Hematopoietic multipotent progenitor cell treated with erythropoietin and hydrocortisone succinate and interleukin-3 and kit ligand, for 6 days (in vitro differentiated cells): ENCODE measurements at places on chromosomes 2 and 18.
A peak's percentile ranks its signal among the peaks of the same experiment; 100 is the strongest.

GRCh38 chr2:206981086-206981674 is 41.9 kb downstream of the CPO start:
- DNase-seq: no peak

DNA sequence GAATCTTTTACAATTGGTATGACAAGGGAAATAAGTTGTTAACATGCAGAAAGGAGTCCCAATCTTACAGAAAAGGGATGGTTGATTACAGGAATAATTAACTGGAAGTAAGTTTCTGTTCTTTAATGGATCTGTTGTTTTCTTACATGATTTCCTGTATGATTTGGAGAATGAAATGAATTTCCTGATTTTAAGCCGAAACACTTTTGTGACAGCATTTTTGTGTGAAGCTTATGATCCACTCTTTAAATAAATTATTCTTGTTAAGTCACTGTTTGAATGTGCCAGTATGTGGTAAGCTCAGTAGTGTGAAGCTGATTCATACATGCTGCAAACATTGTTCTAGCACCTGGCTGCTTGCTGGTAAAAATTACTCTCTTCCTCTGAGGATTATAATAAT is 516.2 kb downstream of the DCDC2C start:
- DNase-seq: no peak

DNA sequence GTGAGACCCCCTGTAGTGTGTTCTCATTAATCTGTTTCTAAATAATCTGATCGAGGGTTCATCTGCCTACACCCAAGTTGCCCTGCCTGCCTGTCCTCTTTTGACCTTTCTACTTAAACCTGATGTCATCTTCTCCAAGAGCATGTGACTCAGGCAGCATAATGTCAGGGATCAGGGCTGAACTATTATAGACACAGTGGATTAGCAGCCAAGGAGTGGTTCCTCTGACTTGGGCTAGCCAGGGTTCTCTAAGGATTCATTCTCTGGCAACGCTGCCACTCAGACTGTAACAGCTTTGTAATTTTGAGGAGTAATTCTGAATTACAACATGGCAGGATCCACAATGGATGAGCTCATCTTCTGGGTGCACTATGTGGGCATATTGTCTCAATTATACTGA is 124.0 kb downstream of the MDH1 start:
- no peak for DNase-seq

DNA sequence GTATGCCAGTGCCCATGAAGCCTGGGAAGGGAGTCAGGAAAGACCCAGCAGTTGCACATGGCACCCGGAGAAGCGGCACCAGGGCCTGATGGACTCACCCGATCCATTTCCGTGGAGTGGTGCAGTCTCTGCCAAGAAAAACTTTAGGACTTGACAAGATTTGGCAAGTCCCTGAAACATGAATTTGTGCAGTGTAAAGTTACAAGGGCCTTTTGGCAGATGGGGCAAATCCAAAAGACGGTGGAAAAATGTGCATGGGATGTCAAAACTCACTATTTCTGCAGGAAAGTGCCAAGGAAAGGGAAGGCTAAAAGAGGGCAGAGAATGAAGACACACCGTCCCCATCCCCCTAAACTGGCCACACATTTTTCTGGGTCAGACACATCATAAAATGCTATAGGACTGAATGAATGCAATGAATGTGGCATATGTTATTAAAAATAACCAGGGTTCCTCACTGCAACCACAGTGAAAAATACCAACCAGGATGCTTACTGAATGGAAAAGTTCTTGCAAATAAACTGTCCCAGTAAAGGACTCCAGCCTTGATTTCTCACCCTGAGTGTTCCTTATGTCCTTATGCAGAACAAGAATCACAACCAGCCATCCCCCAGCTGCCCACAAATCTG is 173.5 kb upstream of the SIX2 start:
- no peak for DNase-seq

- DNase-seq: no peak
Measured at GRCh38 chr18:74857901-74858300, 260.2 kb downstream of the ZNF407 start.

GRCh38 chr2:200625282-200625681 is 39.5 kb downstream of the AOX1 start:
- no peak for DNase-seq

GRCh38 chr2:40164736-40165508 is 287.0 kb downstream of the SLC8A1 start:
- DNase-seq: no peak

GRCh38 chr2:115757286-115757685 is 1314.8 kb downstream of the DPP10 start:
- no peak for DNase-seq

DNA sequence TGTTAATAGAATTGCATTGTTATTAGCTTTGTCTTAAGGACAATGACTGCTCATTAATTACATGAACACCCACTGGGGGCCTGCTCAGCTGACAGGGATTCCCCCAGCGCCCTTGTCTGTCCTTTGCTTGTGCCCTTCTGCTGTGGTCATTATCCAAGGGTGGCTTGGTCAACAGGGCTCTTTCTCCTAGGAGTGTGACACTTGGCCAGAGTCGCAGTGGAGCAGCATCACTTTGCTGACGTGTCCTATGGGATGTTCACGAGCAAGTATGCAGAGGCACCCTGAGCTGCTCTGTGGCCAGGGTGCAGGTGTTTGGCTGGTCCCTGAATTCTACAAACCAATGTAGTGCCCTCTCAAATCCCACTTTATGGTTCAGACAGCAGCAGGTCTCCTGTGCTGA is 46.0 kb downstream of the PTGR3 start:
- DNase-seq: no peak

DNA sequence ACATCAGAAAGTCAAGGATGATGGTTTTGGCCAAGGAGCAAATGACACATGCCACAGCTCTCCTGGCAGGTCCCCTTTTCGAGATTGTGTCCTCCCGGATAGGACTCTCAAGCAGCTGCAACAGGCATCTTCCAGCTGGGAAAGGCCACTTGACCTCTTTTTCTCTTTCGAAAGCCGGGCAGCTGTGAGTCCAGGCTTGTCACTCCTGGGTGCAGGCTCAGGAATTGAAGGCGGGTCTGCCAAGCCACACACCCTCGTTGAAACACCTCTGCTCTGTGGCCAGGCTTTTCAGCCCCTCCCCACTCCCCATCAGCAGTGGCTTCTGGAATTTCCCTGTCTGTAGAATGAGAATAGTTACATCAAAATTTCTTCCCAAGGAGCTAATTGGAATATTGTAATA is 98.0 kb downstream of the CCDC138 start:
- DNase-seq: no peak

DNA sequence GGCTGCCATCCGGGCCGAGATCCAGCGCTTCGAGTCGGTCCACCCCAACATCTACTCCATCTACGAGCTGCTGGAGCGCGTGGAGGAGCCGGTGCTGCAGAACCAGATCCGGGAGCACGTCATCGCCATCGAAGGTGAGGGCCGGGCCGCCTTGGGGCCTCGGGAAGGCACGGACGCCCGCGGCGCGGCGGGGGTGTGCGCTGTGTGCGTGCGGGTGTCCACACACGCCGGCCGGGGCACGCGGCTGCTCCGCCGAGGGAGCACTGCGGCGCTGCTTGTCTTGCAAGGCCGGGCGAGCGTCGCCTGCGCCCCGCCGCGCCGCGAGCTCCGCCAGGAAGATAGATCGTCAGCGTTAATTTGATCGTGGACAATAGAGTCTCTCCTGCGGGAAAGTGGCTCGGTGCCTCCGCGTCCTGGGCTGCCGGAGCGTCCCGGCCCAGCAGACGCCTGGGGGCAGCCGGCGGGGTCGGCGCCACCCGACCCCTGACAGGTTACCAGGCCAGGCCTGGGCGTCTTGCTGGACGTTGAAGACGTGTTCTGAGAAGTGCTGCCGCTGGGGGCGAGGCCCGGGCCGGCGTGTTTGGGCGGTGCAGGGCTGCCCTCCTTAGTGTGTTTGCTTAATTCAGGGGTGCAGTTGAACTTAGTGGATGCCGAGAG is 1.0 kb downstream of the AGAP1 start:
- peak; percentile 24 for DNase-seq
